ENCODE measurements at places on chromosomes 7 and 10.

- DNase-seq: no peak
These were observed 160.3 kb upstream of the KLF14 start for GRCh38 chr7:130894146-130894908.

GRCh38 chr7:124840435-124840834 is 74.8 kb upstream of the GPR37 start:
- DNase-seq: no peak

DNA sequence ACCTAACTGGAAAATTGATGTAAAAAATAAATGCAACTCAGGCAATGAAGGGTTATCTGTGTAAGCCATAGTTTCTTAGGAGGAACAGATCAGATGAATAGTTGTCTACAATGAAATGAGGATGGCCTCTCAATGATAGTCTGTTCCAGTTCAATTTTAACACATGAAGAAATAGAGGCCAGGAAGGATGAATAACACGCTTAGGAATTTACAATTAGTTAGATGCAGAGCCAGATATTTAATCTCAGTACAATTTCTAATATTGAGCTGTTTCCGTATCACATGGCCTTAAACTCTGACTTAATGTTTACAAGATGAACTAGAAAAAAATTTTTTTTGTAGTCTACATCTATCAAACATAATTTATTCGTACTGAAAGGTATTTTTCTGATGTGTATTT is 176.6 kb downstream of the GALNT11 start:
- DNase-seq: no peak

DNA sequence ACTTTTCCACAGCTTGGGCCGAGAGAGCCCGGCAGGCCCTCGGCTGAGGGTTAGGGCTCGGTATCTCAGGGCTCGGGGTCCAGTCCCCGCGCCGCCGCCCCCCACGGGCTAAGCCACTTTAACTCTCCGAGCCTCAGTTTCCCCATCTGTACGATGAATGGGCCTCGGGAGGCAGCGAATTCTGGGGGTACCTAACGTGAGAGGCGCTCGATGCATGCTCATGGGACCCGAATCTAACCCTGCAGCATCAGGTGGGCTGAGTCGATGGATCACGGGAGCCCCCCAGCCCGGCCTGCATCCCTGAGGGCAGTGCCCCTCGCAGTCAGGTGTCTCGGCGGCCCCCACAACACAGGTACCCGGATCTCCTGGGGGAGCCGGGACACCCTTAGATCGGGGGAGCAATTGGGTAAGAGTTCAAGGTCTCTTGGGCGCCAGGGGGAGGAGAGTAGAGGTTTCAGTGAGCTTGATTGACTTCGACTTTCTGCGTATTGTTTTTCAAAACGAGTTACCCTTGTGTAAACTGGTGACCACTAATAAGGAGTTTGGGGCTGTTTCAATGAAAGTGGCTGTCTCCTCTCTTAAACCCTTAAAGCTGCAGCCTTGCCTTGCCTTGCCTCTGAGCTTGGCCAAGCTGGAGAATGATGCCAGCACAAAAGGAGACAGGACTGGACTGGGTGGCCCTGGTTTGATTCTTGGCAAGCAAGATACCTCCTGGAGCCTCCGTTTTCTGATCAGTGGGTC is 631 bp downstream of the POR start:
- DNase-seq: no peak

DNA sequence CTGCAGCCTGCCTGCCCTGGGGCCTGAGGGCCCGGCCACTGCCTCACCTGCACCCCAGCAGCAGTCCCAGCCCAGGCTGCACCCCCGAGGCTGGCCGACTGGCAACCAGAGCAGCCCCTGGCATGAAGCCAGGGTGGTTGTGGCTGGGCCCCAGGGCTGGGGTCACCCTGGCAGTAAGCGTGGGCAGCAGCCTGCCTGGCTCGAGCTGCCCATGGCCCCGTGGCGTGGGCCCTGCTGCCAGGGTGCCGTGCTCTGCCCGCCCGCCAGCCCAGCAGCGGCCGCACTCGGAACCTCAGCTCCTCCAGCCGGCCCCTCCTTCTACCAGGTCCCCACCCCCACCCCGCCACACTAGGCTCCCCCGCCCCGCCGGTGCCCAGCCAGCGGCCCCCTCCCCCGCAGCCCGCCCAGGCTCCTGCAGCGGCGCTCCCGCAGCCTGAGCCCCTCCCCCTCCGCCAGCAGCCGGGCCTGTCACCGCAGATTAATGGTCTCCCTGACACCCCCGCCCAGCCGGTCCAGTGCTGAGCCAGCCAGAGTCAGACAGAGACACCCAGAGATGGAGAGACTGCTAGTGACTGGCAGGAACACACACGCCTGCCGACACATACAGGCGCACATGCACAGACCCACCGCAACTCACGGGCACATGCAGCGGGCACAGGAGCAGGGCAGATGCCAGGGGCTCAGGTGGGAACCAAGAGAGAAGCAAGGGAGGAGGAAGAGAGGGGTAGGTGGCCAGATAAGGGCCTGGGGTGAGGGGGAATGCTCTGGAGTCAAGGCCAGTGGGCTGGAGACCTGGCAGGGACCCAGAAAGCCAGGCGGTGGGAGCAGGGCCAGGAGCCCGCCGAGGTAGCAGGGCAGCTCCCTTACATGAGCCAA is 22.4 kb downstream of the KCNH2 start:
- no peak for DNase-seq

GRCh38 chr7:29988424-29989256 is 961 bp downstream of the SCRN1 start:
- DNase-seq: no peak

All from NCI-H1436 treated with DMSO at 0.1 percent for 48 hours (cell line).